Fibroblast of the aortic adventitia (primary cell): ENCODE measurements at places on chromosomes 13 and 19. TPM values are rescaled to one million over a fixed set of nuclear protein-coding genes. Genes with fewer than 3 reads are reported as not detected.

DNA sequence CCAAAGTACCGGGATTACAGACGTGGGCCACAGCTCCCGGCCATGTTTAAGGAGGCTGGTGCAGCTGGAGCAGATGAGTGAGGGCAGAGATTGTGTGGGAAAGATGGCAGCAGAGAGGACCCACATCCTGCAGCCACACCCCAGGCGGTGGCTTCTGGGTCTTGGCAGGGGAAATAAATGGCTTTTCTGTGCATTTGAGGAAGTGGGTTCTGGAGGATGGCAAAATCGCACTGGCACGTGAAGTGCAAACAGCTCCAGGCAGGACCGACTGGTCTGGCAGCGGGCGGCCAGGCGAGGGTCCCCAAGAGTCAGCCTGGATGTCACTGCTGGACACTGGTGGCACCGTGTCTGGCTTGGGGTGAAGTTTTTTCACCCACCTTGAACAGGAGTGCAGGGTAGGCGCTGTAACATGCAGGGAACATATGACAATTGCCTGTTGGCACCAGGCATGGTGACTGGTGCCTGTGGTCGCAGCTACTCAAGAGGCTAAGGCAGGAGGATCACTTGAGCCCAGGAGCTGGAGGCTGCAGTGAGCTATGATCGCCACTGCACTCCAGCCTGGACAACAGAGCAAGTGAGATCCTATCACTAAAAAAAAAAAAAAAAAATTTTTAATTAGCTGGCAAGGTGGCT, 8.4 kb downstream of the B3GNT3 start:
- no peak for DNase-seq

DNA sequence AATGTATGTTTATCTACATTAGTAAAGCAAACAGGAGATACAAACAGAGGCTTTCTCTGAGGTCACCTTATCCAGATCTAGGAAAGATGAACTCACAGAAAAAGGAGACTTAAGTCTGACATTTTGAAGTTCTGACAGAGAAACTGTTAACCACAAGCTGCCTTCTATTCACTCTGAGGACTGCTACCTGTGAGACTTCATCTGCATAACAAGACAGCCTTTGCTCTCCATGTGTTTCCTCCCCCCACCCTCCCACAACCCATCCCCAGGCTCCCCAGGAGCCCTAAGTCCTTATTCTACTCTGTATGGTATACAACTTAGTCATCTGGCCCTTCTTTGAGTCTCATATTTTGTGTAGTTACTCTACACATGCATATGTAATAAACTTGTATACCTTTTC, 699.0 kb downstream of the FGF9 start:
- DNase-seq: no peak

Gene KLK3
- total RNA-seq: not detected in 2 replicates

DNA sequence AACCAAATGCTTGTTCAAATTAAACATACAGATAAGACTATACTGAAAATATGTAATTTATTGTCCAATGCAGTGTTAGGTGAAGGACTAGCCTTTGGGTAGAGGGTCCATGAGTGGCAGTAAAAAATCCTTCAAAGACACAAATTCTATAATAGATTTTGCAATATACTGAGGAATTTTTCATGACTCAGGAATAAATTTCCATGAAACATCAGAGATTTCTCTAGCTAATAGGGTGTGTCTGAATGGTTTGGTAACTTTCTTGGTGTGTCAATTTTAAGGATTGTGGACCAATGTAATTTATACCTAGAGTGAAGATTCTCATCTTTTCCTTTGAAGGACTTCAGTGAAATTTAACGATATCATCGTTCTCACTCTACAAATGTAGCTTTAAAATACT, 546.7 kb downstream of the SLITRK5 start:
- DNase-seq: no peak

GRCh38 chr19:49362929-49363267, 682 bp upstream of the TEAD2 start:
- DNase-seq: no peak
